Stimulated activated CD8-positive, alpha-beta memory T cell treated with anti-CD3 and anti-CD28 coated beads, Interleukin-7, amount 100 ng/mL, for 4 hours (primary cell): ENCODE measurements at places on chromosomes 12 and 14.

DNA sequence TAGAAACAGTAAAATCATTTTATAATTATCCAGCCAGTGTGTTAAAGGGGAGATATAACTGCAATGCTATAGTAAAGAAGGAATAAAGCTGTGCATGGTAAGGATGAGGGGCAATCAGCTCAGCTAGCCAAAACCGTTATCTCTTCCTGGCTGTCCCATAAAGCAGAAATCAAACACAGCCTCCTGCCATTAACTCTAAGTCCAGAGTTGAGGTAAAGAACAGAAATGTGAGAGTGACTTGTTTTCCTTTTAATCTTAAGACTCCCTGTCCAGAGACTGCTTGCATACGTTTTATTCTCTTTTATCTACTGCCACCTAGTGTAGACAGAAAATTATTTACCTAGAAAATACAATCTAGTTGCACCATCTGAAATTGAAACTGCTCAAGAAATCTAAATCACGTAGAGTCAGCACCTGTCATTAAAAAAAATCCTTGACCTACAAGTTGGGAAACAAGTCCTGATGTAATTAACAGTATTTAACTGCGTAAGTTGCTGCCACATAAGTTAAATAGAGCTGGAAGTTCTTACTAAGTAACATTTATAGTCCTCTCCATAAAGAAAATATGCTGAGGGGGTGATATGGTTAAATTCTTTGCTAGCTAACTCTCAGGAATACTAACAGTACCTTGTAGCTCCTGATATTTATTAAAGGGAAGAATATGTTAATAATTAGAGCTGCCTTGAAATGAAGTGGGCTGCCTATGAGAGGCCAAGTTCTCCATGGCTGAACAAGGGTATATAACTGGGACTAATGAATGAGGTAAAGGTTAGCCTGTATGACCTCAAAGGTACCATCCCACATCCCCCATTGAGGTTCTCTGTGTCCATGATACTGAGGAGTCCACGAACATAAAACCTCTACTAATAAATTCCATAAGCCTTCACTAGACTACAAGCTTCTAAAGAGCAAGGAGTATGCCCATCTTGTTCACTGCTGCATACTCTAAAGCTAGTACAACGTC, 62.7 kb downstream of the GALNT4 start:
- no peak for DNase-seq

- no peak for DNase-seq
Measured at GRCh38 chr14:99249389-99249788, 22.6 kb downstream of the BCL11B start.

DNA sequence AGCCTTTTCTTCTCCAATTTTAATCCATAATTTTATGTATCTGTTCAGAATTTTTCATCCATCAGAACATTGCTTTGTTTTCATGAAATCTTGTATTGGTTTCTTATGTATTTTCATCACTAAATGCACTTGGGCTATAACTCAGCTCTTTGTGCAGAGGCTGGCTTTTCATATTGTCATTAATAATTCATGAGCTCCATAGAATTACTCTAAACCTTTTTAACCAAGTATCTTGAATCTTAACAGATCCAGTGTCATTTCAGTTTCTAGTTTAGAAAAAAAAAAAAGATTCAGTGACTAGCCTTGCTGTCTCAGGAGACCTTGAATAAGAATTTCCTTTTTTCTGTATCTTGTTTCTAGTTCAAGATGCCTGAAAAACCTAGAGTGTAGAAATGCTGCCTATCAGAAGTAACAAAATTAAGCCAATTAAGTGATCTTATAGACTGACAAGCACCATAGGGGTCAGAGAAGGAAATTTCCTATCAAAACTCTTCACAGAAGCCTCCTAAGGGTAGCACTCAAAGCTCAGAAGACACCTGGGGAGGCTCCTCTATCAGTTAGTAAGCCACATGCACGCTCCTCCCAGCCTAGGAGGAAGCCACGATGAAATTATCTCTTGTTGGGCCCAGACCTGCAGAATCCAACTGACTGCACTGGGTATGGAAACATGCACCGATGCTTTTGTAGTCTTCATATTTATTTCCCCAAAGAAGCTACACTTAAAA, 163.4 kb downstream of the KICS2 start:
- DNase-seq: no peak

DNA sequence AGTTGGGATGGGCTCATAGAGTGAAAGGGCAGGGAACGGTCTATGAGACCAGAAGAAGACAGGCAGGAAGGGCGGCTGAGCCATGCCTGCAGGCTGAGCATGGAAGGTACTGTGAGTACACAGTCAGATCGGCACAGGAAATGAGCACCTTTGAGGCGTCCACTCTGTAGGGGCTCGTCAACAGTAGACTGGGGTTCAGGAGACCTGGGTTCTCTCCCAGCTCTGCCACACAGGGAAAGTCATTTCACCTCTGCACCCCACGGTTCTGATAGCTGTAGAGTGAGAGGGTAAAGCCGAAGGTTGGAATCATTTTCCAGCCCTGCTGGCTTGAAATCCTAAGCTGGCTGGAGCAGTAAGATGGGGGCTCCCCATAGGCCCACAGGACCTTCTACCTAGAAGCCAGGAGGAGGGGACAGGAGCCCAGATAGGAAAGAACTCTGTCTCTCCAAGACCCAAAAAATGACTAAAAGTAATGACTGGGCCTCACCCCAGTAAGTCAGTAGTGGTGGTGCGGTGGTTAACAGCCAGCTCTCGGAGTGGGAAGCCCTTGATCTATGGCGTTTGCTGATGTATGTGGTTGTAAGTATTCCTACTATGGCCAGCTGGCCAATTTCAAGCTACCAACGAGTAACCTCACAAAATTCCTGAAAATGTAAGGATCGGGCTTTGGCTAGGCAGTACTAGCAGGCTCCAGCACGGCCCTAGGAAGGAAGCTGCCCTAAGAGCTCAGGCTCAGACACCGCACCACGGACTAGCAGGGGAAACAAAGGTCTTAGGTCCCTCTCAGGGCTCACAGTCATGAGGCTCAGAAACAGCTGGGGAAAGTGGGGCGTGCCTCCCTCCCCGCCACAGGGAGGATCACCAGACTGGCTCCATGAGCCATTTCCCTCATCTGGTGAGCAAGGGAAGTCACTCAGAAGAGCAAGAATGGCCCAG, 10.3 kb upstream of the CD27 start:
- no peak for DNase-seq

DNA sequence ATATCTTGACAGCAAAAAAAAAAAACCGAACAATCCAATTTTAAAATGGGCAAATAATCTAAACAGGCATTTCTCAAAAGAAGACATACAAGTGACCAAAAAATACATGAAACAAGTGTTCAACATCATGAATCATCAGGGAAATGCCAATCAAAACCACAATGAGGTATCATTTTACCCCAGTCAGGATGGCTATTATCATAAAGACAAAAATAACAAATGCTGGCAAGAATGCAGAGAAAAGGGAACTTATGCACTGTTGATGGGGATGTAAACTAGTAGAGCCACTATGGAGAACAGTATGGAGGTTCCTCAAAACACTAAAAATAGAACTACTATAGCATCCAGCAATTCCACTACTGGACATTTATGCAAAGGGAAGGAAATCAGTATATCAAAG, 448.2 kb downstream of the RGS6 start:
- DNase-seq: no peak
